ENCODE measurements at places on chromosomes 16 and 17.
A peak's percentile ranks its signal among the peaks of the same experiment; 100 is the strongest.

DNA sequence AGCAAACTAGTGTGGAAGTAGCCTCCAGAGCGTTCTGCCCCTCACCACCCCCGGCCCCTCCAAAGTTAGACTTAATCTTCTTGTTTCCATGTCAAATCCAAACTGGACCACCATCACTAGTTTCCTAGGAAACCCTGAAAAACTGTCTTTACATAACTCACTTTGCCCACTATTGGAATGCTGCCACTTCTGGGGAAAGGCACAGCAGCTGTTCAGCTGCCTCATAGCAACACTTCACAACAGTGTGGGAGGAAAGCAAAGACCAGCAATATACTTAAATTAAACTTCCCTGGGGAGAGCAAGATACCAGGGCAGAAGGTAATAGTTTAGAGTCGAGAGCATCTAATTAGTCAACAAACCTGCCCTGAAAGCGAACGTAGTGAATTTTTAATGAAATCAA, 452.2 kb downstream of the KCNJ2 start:
- no peak for DNase-seq

DNA sequence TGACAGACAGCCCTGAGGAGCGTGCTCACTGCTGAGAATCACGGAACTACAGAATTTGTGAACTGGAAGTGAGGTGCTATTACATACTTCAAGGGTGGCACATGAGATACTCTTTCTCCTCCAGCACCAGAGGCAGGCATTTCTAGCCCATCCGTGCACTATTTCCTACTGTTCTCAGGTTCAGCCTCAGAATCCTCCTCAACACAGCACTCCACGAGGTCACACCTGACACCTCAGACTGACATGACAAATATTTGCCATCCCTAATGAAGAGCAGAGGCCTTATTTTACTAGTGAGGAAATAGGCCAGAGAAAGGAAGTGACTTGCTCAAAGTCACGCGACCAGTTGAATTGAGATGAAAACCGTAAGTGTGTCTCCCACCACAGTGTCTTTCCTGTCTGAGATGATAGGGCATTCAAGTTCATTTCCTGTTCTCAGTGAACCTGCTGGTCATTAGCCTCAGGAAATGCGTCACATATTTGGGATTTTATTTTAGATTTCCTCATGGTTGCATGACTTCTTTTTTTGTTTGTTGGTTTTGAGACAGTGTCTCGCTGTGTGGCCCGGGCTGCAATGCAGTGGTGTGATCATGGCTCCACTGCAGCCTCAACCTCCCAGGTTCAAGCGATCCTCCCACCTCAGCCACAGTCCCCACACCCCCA, 23.6 kb downstream of the SEZ6 start:
- DNase-seq, result peak; percentile 74

- peak; percentile 65 for DNase-seq
Measured at GRCh38 chr16:84548971-84549844, 44.7 kb upstream of the MEAK7 start.

DNA sequence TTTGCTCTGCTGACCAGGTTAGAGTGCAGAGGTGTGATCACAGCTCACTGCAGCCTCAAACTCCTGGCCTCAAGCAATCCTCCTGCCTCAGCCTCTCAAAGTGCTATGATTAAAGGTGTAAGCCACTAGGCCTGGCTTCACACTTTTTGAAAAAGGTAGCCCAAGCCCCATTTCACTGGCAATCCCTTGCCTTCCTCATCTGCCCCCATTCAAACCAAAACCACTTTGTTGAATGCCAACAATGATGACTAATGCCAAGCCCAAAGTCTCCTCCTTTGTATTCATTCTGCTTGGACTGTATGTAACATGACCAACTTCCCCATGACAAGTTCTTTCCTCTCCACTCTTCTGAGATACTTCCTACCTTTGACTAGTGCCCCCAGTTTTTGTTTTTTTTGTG, 33.1 kb downstream of the N4BP1 start:
- peak; percentile 53 for DNase-seq

DNA sequence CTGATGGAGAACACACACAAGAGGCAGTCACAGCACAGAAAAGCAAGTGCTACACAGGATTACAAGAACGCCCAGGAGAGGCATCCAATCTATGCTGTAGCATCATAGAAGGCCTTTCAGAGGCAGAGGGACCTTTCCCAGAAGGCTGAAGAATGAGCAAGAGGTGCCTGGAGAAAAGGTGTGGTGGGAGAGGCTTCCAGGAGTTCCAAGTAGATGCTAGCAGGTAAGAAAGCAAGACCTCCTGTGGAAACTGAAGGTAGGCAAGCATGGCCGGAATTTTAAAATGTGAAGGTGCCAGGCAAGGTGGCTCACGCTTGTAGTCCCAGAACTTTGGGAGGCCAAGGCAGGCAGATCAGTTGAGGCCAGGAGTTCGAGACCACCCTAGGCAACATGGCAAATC, 2.1 kb downstream of the ARHGAP17 start:
- no peak for DNase-seq

DNA sequence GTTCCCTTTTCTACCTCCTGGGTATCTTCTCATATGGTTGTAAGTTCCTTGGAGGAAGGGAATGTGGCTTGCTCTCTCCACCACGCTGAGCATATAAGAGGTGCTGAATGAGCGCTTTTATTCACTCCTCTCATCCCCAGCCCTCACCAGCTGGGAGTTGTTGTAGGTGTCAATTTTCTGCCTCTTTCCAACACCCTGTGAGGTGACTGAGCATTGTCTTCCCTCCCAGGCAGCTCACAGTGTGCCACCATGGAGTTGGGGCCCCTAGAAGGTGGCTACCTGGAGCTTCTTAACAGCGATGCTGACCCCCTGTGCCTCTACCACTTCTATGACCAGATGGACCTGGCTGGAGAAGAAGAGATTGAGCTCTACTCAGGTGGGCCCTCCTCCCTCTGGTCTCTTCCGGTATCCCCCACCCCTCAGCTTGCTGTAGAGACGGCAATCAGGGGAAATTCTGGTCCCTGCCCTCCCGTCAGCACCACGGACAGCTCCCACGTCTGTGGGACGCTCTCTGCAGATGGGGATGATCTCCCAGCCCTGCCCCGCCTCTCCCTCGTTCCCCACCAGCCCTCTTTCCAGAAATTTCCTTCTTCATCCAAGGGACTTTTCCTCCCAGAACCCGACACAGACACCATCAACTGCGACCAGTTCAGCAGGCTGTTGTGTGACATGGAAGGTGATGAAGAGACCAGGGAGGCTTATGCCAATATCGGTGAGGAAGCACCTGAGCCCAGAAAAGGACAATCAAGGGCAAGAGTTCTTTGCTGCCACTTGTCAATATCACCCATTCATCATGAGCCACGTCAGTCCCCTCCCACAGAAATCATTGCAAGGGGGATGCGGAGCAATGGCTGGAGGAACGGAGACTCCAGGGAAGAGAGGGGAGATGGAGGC, 18.3 kb downstream of the CIITA start:
- DNase-seq, result peak; percentile 24

DNA sequence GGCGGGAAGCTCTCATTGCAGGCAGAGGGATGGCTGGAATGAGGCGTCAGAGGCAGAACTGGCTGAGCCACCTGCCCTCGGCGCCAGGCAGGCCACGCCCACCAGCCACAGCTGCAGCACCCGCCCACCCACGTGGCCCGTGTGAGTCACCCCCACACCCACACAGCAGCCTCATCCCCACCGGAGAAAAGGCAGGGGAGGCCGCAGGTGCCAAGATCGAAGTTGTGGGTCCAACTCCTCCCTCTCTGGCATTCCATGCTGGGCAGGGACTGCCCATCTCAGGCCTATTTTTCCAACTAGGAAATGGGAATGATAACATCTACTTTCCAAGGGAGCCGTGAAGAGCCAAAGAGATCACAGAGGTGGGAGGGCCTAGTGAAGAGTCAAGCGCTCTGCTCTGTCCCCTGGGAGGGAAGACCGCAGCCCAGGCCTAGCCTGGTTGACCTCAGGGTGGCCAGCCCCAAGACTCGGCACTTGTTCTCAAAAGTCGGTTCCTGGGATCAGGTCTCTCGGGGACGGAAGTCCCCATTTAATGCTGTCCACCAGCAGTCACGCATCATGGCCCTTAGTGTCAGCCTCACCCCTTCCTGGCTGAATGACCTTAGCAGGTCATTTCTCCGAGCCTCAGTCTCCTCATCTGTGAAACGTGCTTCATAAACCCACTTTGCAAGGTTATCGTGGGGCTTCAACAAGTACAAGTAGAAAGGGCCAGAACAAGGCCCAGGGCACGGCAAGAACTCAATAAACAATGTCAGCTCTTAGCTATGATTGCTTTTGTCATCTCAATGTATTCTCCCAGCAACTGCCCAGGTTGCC, at the start of gene TRPV3:
TRPV3 (minus strand) TSS at position 45 of the 816 bp plus-strand sequence. CDS start 2,962 bp downstream, outside the sequence.
- DNase-seq, result peak; percentile 48

GRCh38 chr17:61507383-61508066, 55.3 kb downstream of the TBX4 start:
- no peak for DNase-seq

All from stimulated activated naive CD8-positive, alpha-beta T cell treated with anti-CD3 and anti-CD28 coated beads, Interleukin-15, amount 100 ng/mL, for 72 hours (primary cell).